Posterior cingulate gyrus (tissue), 11 donors: ENCODE measurements at places on chromosomes 5 and 9.

GRCh38 chr5:43279548-43280274 is 33.5 kb downstream of the HMGCS1 start:
- DNase-seq: no peak

- no peak for DNase-seq
These were observed 5.3 kb upstream of the DAB2IP start for GRCh38 chr9:121645853-121646807.

DNA sequence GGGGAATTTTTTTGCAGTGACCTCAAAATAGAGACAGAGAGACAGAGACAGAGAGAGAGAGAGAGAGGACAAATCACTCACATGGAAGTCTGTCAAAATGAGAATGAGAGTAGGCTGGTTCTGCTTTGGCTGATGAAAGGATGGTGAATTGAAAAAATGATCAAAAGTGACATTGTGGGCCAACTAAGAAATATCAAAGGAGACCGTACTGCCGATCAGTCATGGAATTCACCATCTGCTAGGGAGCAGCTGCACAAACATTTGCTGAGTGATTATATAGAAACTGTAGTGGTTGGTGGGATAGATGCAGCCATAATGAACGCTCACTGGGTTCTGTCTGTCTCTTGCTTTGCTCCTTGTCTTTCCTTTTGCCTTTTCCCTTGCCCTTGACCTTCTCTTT is 476.6 kb upstream of the SGCD start:
- no peak for DNase-seq

- DNase-seq: no peak
These were observed 70.8 kb upstream of the UNC5A start for GRCh38 chr5:176739461-176740051.

DNA sequence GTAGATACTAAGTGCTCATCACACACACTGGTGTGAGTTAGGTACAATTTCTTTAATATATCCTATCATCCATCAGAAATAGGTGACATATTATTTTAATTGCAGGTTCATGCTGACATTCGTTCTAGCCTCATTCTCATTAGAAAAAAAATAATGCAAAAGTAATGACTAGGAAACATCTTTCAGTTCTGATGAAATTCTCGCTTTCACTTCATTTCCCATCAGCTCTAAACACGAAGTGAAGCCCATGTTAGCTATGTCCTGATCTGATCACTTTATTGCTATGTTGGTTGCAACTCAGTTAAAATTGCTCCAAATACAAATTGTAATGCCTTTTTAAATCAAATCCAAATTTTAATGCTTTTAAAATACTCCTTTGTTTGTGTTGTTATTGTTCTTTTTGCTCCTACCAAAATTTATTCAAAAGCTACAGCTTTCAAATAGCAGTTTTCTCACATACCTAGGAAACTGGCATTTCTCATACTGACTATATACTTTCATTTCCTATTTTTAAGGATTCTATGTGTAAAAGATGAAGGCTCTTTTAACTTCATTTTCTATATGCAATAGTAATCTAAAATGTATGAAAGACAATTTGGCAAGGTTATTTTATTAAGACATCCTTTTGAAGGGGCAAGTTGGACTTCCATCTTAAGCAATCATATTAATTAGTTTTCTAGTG is 1237.8 kb upstream of the ACO1 start:
- DNase-seq: no peak

DNA sequence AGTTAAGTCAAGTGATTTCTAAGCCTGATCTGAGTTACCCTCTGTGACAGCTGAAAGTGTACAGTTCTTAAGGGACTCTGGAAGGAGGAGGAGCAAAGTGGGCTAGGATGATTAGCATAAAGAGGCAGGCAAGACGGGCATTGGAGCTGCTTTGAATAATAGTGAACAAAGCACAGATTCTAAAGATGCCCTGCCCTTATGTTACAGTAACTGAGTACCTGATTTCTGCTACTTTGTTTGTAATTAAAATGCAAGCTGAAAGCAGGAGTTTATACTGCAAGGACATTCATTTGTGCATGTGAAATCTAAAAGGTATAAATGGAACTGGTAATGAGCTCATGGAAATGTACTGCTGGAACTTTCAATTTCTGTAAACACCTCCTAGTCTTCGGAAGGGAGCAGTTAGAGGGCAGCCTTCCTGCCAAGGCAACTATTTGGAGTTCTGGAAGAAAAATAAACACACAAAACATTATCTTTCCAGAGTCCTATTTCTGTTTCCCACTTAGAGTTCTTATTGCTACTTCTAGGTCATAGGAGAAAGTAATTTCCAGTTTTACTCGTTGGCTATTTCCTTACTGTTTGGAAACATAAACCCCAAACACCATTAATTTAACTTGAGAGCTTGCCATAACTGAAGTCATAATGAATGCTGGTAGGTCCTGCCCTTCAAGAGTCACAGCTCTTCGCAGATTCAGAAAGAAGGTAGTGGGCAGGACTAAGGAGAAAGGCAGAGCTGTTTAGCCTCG is at the start of gene RANBP3L:
Gene RANBP3L (minus strand): TSS at position 45 of the 746 bp plus-strand sequence. CDS start 486 bp downstream, outside the sequence.
- no peak for DNase-seq
